Inflammatory macrophage (primary cell): ENCODE measurements at places on chromosomes 7 and 10.

- no peak for DNase-seq
These were observed 122.1 kb upstream of the BTBD16 start for GRCh38 chr10:122148876-122149560.

DNA sequence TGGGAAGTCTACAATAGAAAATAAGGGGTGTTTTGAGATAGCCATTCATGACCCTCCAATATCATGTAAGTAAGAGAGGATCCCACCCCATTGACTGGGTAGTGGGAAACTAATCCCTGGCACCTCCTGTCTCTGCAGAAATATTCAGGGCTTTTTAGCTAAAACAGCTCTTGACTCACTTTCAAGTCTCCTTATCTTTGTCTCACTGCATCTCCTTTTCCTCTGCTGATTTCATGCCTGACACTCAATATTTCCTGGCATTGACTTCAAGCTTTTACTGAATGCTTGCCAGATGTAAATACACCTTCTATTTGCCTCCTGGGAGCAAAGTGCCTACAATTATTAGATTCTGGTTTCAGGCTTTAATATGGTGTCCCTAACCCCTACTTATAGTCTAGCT lies 57.1 kb downstream of the CHRM2 start:
- no peak for DNase-seq

- no peak for DNase-seq
These were observed 81.6 kb upstream of the CHST15 start for GRCh38 chr10:124174673-124175645.

DNA sequence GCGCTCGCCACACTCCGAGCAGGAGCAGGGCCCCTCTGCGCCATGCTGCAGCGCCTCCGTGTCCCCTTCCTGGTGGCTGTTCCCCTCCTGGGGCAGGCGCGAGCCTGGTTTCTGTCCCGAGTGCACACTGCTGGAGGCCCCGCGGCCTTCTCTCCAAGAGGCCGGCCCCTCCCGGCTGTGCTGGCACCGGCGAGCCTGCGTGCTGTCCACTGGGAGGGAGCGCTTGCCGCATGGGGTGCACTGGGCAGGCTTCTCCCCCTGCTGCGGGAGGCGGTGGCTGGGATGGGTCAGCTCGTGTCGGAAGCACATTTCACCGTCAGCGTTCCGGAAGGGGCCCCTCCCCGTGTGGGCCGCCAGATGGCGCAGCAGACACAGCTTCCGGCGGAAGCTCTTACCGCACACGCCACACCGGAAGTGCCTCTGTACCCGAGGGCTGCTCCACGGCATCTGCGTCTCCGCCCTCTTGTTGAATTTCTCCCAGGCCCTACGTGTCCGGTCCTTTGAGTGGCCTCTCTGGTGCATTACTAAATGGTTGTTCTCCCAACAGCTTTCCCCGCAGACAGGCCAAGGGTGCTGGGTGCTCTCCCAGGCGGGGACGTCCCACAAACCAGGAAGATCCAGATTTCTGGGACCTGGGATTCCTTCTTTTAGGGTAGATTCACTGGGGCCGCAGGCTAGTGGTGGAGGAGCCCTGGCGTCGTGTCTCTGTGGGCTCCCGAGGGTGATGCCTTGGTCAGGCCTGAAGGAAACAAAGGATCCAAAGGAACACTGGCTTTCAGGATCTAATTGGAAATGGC lies 18.7 kb downstream of the ZNF786 start:
- peak; percentile 66 for DNase-seq

DNA sequence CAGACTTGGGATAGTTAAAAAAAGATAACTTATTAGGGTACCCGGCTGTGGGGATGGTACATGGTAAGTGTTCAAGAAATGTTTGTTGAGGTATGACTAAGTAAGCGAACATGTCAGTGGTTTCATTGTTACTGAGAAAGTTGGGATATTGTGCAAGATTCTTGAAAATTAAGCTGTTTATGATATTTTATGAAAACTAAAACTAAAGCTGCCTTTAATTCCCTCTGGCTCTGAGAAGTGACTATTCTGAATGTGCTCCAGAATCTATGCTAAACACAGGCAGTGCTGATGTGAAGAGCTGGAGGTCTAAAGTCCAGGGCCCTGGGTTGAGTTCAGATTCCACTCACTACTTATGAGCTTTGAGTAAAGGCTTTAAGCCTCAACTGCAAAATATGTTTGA lies 72.9 kb downstream of the AOAH start:
- DNase-seq: no peak

DNA sequence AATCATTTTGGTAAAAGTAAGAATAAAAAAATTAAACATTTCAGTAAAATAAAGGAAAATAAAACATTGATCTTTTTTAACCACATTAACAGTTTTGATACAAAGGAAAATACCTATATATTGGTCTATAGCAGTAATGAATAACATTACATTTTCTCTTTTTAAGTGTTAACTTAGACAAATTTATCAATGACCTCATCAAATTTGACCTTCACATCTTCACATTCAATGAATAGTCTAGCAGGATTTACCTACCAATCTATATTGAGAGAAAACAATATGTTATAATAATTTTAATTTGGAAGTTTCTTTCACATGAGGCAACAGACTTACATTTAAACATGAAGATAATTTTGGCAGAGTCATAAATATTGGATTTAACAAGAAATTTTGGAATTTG lies 17.9 kb upstream of the UBE2D1 start:
- no peak for DNase-seq

- no peak for DNase-seq
These were observed 260.4 kb upstream of the LYZL1 start for GRCh38 chr10:29028486-29028885.

- DNase-seq: no peak
These were observed 72.5 kb downstream of the SYPL1 start for GRCh38 chr7:106039486-106040060.

DNA sequence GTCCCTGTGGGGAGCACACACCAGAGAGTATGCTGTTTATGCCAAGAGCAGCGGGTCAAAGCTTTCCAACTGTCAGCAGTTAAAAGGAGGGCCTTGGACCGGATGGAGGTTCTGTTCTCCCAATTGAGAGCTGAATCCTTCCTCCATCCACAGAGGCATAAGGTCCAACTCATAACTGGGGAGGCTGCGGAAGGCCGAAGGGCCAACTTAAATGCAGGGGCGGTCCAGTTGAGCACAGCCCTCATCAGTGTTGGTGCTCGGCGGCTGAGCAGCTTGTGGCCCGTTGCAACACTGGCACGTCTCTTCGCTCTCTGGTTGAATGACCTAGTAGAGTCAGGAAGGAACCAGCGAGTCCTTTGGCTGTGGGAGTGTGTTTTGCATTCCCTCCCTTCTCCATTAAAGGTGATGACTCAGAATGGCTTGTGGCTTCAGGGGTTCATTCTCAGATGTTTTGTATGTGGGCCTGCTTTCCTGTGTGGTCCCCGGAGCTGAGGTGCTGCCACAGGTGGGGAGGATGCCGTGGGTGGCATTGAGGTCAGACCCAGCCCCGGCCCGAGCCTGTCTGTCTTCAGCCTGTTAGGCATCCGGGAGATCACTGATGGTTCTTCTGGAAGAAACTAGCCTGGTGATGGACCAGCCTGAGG lies 44.8 kb upstream of the DMBT1 start:
- no peak for DNase-seq
